Left lobe of liver (tissue), 2 donors: ENCODE measurements at places on chromosomes 2 and 18.

DNA sequence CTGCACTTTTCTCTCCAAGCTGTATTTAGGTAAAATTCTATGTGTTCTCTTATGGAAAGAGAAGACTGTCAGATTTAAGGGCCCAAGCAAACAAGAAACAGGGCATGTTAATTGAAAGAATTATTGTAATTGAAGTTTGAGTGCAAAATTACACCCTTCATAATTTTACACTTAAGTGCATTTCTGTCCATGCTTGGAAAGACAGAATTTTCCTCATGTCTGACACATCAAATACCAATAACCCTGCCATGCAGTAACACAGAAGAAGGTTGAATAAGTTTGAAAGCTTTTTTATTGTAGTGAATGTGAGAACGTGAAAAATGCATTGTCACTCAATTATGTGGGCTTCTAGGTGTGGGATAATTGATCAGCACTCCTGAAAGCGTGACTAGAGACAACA is 52.9 kb upstream of the PARD3B start:
- DNase-seq: no peak

GRCh38 chr2:151575338-151575737 is 158.9 kb downstream of the NEB start:
- no peak for DNase-seq

DNA sequence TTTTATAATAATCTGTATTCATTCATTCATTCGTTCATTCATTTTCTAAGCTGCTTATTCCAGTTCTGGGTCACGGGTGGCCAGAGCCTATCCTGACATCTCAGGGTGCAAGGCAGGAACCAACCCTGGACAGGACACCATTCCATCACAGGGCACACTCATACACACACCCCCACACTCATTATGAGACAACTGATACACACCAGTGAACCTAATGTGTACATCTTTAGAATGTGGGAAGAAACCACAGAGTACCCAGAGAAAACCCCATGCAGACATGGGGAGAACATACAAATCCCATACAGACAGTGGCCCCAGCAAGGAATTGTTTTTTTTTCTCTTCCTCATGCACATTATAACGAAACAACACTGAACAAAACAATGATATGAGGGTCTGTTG is 54.7 kb downstream of the RTN4 start:
- no peak for DNase-seq

- DNase-seq: no peak
These were observed 189.8 kb downstream of the RBM43 start for GRCh38 chr2:151071906-151072305.

- DNase-seq: no peak
These were observed 120.5 kb downstream of the LYPD6B start for GRCh38 chr2:149158957-149159356.

DNA sequence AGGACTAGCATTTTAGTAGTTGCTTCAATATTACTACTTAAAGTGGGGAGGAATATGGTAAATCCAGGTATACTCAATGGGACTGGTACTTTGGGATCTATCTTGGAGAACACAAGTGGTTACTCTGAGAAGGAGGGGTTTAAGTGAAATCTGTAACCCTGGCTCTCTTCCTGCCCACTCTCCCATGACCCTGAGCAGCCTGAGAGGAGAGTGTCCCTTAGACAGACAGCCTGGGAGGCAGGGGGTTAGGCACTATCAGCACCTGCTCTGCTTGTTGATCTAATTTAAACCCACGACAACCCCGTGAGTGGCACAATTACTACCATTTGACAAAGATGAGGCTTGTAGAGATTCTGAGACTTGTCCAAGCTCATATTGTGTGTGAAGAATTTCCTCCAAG is 395.5 kb downstream of the ALK start:
- no peak for DNase-seq
